ENCODE measurements at places on chromosomes 1 and 21.

GRCh38 chr21:46211786-46212720 lies 16.5 kb downstream of the LSS start:
- peak; percentile 47 for DNase-seq

GRCh38 chr1:17273096-17273495 lies 24.2 kb downstream of the PADI3 start:
- no peak for DNase-seq

GRCh38 chr21:40667967-40668366 lies 179.0 kb downstream of the DSCAM start:
- no peak for DNase-seq

GRCh38 chr1:173052681-173053196 lies 2.0 kb upstream of the TNFSF18 start:
- no peak for DNase-seq

- DNase-seq, result peak; percentile 93
Observed at GRCh38 chr1:208243967-208244916, at the start of gene PLXNA2. TSS of gene PLXNA2 (minus strand) at chr1:208244384. CDS start at chr1:208217922, 26,462 bp downstream.

DNA sequence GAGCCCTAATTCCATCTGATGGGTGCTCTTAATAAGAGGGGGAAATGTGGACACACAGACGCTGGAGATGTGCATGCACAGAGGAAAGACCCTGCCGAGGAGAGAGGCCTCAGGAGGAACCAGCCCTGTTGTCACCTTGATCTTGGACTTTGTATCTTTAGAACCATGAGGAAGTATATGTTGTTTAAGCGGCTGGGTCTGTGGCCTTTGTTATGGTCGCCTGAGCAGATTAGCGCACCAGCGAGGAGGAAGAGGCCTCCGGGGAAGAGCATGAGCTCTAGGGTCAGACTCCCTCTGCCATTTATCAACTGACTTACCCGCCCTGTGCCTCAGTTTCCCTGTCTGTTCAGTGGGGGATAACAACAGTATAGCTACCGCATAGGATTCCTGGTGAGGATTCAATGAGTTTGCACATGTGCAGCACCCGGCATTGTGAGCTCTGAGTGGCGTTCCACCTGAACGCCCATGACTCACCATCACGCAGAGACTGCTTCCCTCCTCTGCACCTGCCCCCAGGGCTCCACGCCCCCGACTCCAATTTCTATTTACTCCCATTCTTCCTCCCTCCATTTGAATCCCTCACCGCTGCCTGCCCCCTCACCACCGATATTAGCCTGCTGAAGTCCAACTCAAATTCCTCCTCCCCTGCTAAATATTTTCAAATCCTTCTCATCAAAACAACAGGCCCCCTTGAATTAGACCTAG lies 67.2 kb downstream of the ATP5PO start:
- DNase-seq, result no peak

DNA sequence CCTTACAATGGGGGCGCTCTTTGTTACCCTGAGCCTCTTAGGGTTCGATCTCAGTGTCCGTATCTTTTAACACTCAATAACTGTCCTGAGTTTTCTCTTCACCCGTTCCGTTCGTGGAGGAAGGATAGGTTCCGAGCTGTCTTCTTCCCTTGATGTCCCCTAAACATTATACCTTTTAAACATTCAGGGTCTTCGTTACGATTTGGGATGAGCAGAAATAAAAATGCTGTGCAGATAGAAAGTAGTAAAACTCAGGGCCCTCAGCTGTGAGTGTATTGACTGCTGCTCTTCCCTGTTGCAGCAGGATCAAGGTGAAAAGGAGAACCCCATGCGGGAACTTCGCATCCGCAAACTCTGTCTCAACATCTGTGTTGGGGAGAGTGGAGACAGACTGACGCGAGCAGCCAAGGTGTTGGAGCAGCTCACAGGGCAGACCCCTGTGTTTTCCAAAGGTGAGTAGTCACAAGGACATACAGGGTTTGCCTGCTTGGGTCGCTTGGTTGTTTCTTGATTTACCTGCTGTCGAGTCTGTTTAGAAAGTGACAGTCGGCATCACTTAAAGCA lies 784 bp downstream of the RPL11 start:
- no peak for DNase-seq

DNA sequence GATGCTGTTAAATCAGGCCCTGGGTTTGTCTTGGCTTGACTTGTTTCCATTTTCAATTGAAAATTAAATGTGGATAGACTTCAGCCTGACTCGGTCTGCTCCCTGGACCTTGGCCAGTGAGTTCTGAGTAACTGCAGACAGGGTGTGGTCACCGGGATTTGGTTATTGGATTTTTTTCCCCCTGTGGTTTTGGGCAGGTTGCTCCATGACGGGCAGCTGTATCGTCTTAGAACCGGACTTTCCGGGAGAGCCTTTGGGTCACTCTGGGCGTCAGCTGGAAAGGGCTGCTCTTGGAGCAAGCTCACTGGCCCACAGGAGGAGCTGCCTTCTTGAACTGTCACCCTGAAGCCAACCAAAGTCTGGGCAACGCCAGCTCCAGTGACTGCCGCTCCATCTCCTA lies 75.0 kb downstream of the CLIC6 start:
- peak; percentile 80 for DNase-seq

GRCh38 chr1:59678040-59678439 lies 136.7 kb upstream of the HOOK1 start:
- no peak for DNase-seq

DNA sequence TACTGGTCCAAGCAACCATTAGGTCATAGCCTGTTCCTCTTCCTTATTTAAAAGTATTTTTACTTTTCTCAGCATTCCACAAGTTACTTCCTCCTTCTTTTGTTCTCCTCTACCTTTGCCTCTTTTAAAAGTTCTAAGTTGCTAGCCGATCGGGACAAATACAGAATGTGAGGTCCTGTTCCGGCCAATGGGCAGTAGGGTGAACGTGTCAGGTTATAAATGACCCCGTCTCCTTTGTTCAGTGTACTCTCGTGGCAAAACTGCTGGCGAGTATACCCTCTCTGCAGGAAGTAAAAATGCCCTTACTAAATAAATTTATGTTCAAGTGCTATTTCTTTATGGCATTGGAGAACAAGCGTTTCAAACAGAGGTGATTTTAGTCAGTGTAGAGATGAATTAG lies 2.5 kb downstream of the ADCY10 start:
- no peak for DNase-seq

DNA sequence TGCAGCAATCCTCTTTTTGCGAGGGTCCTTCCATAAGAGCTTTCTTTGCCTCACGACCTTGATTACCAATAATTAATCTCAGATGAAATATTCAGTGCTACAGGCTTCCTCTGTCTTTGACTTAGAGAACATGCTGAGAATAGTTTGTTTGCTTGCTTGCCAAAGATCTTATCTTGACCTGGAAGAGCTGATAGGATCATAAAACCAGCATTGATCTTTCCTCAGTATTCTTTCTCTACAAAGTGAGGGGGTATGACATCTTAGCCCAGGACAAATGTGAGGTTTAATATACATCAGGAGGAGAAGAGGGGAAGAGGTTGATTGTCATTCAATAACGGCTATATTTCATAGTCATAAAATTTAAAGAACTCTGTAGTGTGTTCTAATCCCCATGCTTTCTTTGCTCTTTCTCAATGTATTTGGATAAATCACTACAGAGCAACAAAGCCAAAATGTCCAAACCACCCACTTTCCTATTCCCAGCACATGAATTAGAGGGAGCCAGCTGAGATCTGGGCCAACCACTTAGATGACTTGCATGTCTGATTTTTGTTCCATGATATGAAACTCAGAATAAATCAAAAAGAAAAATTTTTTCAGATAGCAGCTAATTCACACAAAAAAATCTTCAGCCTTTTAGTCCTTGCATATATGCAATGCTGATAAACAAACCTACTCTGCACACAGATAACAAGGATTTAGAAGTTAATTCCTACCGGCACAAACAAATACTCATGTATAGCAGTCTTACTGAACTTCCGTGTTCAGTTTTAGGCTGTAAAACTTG lies 50.5 kb upstream of the IPO9 start:
- no peak for DNase-seq

DNA sequence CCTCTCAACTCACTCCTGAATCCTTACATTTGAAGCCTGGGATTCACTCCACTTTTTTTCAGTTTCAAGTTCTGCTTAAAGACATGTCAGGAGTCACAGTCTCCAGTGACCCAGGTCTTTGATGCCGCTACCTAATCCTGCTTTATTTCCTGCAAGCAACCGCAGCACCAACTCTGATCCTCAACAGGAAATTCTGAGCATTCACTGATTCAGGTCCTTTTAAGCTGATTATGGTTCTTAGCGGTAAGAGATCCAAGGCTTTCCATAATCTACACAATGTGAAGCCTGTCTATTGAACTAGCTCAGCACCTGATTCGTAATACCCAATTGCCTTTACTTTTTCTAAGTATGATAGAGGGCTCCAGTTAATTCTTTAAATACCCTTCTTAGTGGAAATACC lies 43.7 kb upstream of the PIGC start:
- no peak for DNase-seq

DNA sequence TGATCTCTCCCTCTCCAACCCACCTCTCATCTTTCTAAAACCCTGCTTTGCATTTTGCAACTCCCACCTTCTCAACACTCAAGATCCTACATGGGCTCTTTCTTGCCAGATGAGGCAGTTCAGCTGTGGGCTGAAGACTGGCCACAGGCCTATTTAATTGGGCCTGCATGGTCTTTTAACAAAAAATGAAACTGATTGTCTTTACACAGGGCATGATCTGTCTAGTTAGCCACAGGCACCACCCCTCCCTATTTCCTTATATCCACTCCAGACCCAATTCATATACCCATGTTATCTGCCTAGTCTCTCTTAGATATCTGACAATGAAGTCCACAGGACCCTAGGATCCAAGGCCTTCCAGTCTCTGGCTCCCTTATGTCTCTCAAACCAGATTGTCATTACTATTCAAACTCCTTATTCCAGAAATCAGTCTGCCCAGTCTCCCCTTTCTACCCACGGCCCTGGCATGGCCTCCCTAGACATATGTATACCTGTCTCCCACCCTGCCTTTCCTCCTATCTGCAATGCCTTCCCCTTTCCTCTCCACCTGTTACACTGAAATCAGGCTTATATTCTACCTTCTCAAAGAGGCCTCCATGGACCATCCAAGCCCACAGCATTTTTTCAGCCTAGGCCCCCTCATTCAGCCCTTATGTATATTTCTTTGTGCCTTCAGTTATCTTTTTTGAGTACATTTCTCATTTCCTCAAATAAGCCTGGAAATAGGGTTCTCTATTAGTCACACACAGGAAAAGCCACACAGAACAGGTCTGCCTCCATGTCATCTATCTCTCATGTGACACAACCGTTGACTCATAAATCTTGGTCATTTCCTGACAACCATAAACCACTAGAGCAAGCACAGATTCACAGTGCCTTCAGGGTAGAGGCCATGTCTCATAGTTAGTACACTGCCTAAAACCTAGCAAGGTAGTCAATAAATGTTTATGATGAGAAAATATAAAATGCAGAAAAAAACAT lies 39.0 kb downstream of the LPAR3 start:
- no peak for DNase-seq

- no peak for DNase-seq
Observed at GRCh38 chr1:110880708-110881374, 7.9 kb downstream of the CD53 start.

DNA sequence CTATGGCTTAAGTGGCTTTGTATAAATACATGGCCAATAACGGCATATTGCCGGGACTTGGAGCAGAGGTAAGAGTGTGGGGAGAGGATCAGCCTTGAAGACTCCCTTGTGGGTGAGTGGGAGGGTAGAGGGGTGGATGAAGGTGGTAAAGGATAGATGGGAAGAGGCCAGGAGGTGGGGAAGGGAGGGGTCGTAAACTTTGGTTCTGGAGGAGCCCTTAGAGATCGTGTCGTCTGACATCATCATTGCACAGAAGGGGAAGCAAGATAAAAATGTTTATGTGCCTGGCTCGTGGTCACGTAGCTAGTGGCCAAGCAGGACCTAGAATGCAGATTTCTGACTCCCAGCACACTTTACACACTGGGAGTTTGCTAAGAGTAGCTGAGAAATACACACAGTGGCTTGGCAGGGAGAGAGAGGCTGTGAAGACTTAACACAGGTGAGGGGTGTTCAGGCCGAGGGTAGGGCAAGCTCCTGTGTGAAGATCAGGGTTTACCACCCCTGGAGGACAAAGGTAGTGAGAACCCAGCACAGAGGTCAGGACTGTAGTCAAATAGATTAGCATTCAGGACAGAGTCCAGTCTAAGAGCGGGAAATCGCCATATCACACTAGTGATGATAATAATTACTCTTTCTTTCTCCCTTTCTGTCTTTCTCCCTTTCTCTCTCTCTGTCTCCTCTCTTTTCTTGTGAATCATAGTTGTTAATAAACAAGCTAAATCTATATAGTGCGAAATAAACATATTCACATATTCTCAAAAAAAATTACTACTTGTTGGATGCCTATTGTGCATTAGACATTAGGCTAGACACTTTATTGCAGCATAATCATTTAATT lies 75.5 kb downstream of the LRRC8D start:
- no peak for DNase-seq

GRCh38 chr1:22188914-22189313 lies 46.0 kb upstream of the WNT4 start:
- no peak for DNase-seq

DNA sequence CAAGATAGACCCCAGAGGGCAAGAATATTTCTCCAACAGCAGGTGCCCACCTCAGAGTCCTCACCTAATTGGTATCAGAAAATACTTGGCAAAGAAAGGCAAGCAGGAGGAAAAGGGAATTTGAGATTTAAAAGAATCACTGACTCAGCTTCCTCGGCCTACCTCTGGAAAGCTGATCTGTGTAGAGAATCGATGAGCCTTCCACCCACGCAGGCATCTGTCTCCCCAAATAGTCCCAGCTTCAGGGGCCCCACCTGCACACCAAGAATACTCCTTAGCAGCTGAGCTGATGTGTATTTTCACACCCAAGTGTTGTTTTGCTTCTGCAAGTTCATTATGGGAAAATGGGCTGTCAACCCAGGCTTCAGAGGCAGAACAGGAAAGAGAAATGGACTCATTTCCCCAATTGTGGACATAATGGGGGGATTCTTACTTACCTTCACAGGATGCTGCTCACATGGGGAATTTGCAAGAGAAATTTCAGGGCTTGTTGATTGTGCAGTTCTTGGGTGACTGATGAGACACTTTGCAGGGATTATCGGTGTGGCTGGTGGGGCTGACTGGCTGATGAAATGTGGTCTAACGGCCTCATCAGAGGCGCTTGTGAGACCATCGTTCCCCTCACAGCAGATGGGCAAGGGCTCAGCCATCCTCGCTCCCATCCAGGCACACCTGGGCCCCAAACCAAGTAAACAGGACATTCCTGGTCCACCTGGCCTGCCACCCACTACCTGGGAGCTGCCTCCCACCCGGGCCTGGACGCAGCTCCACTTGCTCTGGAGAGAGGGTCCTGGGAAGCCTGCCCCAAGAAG lies 436.3 kb downstream of the PTPRU start:
- peak; percentile 45 for DNase-seq

DNA sequence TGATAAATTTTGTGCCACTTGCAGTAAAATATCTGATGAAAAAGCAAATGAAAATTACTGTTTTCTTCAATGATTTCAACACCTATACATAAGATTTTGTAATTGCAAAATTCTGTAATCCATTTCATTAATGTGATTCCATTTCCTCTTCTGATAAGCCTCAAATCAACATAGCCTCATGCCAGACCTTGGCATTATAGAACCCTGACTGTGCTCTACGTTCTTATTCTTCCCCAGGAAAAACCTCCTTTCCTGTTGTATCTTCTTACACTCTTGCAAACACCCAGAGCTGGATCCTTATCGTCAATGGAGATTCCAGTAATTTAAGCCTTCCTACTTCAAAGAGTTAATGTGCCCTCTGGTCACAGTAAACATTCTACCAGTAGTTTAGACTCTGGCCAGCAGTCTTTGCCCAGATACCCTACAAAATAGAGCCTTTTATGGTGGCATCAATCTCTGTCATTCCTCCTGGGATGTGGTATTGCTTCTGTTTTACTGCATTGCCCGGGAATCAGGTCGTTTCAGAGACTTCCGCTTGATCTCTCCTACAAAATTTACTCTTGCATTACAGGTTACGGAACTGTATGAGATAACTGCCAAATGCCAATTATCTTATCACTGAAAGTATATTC lies 48.5 kb upstream of the CHRM3 start:
- DNase-seq, result no peak
